ENCODE measurements at places on chromosomes 11 and 22. TPM values are rescaled to one million over a fixed set of nuclear protein-coding genes. Genes with fewer than 3 reads are reported as not detected.

OR51B2 gene
- 0.83 TPM for total RNA-seq

RAPSN gene
- not detected for total RNA-seq

MS4A4A gene
- total RNA-seq = 12.5 TPM

SAA1 gene
- 1.1 TPM for total RNA-seq

CHRNA10 gene
- 1.2 TPM for total RNA-seq

- DNase-seq = no peak
- no peak overlapping the region for H3K4me3 ChIP-seq
- H3K27ac ChIP-seq = no peak overlapping the region
- no peaks in the 10 kb centered on the region for H3K36me3 ChIP-seq
- no peaks in the 10 kb centered on the region for H3K27me3 ChIP-seq
These were observed 9.1 kb downstream of the PHF5A start for GRCh38 chr22:41459431-41459830.

DNA sequence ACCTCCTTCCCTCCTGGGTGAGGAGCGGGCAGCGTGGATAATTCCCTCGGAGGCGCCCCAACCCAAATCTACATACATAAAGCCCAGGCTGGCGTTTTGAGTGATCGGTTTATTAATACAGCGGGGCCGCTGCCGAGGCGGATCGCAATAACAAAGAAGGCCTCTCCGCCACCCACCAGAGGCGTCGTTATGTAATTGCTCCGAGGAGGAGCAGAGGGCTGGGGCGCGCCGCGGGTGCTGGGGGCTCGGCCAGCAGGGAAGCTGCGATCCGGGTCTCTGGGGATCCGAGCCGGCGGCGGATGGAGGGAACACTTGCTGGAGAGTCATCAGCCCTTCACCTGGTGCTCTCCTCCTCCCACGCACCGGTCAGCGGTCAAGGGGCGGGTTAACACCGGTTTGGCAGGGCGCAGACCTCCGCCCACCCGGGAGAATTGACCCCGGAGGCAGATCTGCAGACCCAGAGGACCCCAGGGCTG, 6.4 kb upstream of the TP53I11 start:
- no peaks in the 10 kb centered on the region for H3K36me3 ChIP-seq
- no peak overlapping the region for H3K27ac ChIP-seq
- no peaks in the 10 kb centered on the region for H3K27me3 ChIP-seq
- H3K4me1 ChIP-seq = no peaks in the 10 kb centered on the region
- DNase-seq = no peak

- DNase-seq = peak; percentile 92
- H3K27me3 ChIP-seq = no peaks in the 10 kb centered on the region
- H3K4me3 ChIP-seq = peak within 1 kb of the TSS; percentile 99
- H3K27ac ChIP-seq = peak within 1 kb of the TSS; percentile 87
These were observed at the start of gene ZBTB16 for GRCh38 chr11:114059278-114059983. TSS of gene ZBTB16 (plus strand) at chr11:114059711. CDS start at chr11:114063301, 3,590 bp downstream.

- no peaks in the 10 kb centered on the region for H3K27me3 ChIP-seq
- no peak overlapping the region for H3K4me3 ChIP-seq
- no peaks in the 10 kb centered on the region for H3K36me3 ChIP-seq
- H3K4me1 ChIP-seq = no peaks in the 10 kb centered on the region
- DNase-seq = no peak
These were observed 11.8 kb downstream of the SAMM50 start for GRCh38 chr22:43967069-43967468.

DNA sequence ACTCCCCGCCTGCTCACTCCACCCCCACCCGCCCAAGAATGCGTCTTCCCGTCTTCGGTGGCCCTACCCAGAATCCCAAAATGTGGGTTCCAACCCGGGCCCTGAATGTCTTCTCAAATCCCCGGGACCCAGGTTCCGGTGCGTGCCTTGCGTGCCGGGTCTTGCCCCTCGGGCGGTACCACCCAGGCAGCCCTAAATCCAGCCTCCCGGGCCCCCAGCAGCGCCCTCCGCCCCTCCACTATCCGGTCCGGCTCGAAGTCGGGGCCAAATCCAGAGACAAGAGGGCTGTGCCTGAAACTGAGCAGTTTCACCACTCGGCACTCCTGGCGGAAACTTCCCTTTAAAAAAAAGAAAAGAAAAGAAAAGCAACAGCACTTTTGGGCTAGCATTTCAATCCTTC, 16.3 kb upstream of the CCT8L2 start:
- no peaks in the 10 kb centered on the region for H3K4me1 ChIP-seq
- no peaks in the 10 kb centered on the region for H3K36me3 ChIP-seq
- H3K4me3 ChIP-seq = no peak overlapping the region

DNA sequence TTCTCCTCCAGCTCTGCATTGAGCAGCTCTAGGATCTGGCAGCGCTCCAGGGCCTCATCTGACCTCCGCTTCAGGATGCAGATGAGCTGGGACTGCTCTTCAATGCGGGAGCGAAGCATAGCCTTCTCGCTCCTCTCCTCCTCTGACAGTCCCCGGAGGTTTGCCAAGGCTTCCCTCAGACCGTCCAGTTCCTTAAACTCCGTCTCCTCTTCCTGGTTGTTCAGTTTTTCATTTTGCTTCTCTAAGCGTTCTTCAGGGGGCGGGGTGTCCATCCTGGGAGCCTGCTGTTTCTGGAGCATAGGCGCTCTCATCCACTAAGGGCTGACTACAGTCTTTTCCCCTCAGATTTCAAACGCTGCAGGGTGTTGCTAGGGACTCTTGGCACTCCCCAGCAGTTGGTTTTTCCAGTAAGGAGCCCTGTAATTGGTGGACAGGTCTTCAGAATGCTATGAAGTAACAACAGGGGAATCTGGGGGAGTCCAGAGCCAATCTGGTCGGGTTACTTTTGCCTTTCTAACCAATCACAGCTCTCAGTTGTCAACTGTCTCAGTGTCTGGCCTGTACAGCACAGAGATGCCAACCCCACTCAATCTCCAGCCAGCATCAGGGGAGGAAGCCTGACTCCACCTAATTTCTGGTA, at the start of gene CCDC89:
Gene CCDC89 (minus strand): TSS at position 376 of the 640 bp plus-strand sequence. CDS start 65 bp downstream, at position 311.
- peak within 1 kb of the TSS; percentile 7 for H3K27ac ChIP-seq
- no peaks in the 10 kb centered on the region for H3K27me3 ChIP-seq
- DNase-seq = peak; percentile 85
- peak within 1 kb of the TSS; percentile 45 for H3K4me3 ChIP-seq
- H3K4me1 ChIP-seq = peaks cover 1% of the 10 kb centered on the region
- no peaks in the 10 kb centered on the region for H3K36me3 ChIP-seq

- no peak for DNase-seq
- H3K27ac ChIP-seq = no peak overlapping the region
- H3K4me1 ChIP-seq = no peaks in the 10 kb centered on the region
- H3K4me3 ChIP-seq = no peak overlapping the region
- no peaks in the 10 kb centered on the region for H3K27me3 ChIP-seq
These were observed 85.8 kb upstream of the E2F8 start for GRCh38 chr11:19326499-19326898.

GRCh38 chr22:32482708-32483107, 8.1 kb downstream of the FBXO7 start:
- peaks cover 5% of the 10 kb centered on the region for H3K4me1 ChIP-seq
- no peak overlapping the region for H3K4me3 ChIP-seq
- H3K27ac ChIP-seq = no peak overlapping the region
- H3K36me3 ChIP-seq = no peaks in the 10 kb centered on the region
- no peak for DNase-seq

DNA sequence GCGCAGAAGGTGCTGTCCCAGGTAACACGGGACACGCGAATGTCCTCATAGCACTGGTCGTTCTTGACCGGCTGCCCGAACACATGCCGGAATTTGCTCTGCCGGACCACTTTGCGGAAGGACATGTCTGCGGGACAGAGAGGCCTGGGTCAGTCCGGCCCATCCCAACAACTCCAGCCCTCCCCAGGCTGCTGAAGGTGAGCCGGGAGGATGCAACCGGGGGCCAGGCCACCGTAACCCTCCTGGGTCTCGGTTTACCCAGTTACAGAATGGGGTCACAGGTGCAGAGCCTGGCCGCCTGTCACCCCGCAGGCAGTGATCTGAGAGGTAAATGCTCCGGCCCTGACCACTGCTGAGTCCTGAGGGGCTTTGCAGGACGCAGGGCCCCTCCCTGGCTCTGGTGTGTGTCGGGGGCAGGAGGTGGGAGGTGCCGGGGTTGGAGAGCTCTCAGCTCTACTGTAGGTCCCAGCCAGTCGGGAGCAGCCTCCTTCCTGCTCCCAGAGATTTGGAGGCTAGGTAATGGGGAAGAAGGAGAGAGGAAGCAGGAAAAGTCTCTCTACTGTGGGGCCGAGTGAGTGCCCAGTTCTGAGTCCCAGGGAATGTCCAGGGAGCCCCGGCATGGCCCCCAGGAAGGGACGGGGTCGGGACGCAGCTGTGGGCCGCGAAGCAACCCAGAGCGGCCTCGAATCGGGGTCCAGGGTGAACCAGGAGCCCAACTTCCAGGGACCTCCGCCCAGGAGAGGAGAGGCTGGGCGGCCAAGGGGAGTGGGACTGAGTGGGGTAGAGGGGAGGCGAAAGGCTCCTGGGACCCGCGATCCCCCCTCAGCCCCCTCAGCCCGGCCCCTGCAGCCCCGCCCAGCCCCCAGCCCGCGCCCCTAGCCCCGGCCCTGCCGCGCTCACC, 522 bp downstream of the CORO1B start:
- H3K27me3 ChIP-seq = no peaks in the 10 kb centered on the region
- peak overlapping the region; percentile 69 for H3K4me3 ChIP-seq
- DNase-seq = no peak
- H3K4me1 ChIP-seq = peaks cover 4% of the 10 kb centered on the region
- H3K36me3 ChIP-seq = no peaks in the 10 kb centered on the region
- peak overlapping the region; percentile 94 for H3K27ac ChIP-seq

DNA sequence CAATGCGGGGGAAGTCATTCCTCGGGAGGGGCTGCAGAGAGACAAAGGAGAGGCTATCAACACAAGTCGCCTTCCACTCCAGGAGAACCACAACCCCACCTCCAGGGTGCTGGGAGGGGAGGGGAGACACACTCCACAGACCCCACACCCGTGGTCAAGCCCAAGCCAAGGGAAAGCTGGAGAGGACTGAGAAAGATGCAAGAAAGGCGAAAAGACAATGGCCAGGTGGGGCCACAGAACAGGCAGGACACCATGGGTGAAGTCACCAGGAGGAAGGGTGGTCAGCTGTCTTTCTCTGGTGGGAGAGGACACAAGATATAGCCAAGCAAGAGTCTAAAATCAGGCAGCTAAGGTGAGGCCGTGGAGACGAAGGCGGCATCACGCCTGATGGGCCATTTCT, 16.0 kb downstream of the HDHD5 start:
- H3K36me3 ChIP-seq = no peaks in the 10 kb centered on the region
- H3K27me3 ChIP-seq = no peaks in the 10 kb centered on the region
- no peaks in the 10 kb centered on the region for H3K4me1 ChIP-seq
- no peak for DNase-seq

- no peak for DNase-seq
- no peak overlapping the region for H3K27ac ChIP-seq
- peaks cover 13% of the 10 kb centered on the region for H3K4me1 ChIP-seq
- no peaks in the 10 kb centered on the region for H3K27me3 ChIP-seq
- no peak overlapping the region for H3K4me3 ChIP-seq
These were observed 20.6 kb upstream of the ST3GAL4 start for GRCh38 chr11:126334659-126335462.

GRCh38 chr11:100354736-100355135, 332.4 kb upstream of the ARHGAP42 start:
- H3K27me3 ChIP-seq = no peaks in the 10 kb centered on the region
- H3K27ac ChIP-seq = no peak overlapping the region
- no peak for DNase-seq

- no peak overlapping the region for H3K4me3 ChIP-seq
- no peaks in the 10 kb centered on the region for H3K4me1 ChIP-seq
- DNase-seq = no peak
- no peak overlapping the region for H3K27ac ChIP-seq
- H3K36me3 ChIP-seq = no peaks in the 10 kb centered on the region
These were observed 16.2 kb upstream of the ARHGAP20 start for GRCh38 chr11:110728476-110728875.

DNA sequence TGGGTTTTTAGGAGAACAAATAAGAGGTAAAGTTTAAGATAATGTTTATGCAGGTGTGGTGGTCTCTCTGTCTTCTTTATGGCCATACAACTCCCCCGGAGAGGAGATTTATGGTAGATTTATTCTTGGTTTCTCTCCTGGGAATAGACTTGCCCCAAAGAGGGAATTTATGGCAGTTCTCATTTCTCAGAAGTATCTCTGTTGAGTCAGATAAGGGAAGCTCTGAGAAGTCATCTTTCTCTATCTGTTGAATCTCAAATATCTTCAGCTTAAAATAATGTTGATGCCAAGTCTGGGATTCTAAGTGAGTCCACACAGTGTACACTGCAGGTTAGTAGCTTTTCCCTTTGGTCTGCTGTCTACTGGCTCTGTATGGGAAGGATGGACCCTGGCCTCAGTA, 276.4 kb upstream of the PLET1 start:
- no peaks in the 10 kb centered on the region for H3K36me3 ChIP-seq
- no peaks in the 10 kb centered on the region for H3K27me3 ChIP-seq
- DNase-seq = no peak

- H3K4me3 ChIP-seq = no peak overlapping the region
- no peaks in the 10 kb centered on the region for H3K27me3 ChIP-seq
- H3K27ac ChIP-seq = no peak overlapping the region
- no peaks in the 10 kb centered on the region for H3K36me3 ChIP-seq
- no peaks in the 10 kb centered on the region for H3K4me1 ChIP-seq
These were observed 9.9 kb upstream of the RASD2 start for GRCh38 chr22:35530700-35531099.

Measured in ovary (tissue), 10 donors.